ENCODE measurements at places on chromosomes 11 and 22.
A peak's percentile ranks its signal among the peaks of the same experiment; 100 is the strongest.

DNA sequence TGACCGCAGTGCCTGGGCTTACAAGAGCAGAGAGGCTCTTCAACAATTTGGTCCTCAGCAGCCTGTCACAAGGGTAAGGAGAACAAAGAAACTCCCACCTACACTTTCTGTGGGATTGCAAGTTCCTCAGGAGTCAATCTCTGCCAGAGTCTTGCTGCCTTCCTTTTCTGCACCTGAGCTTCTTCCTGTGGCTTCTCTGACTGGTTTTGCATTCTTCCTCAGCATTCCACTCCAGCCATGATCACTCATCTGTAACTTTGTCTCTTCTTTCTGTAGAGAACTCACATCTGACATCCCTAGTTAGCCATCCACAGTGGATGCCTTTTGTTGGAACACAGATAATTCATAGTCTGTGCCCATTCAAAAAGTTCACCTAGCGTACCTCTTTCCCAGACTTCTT, 14.2 kb upstream of the OR6A2 start:
- DNase-seq: no peak

- no peak for DNase-seq
Observed at GRCh38 chr22:48249713-48250268, 1487.3 kb downstream of the TBC1D22A start.

GRCh38 chr11:1543606-1544263, 28.3 kb downstream of the DUSP8 start:
- no peak for DNase-seq

DNA sequence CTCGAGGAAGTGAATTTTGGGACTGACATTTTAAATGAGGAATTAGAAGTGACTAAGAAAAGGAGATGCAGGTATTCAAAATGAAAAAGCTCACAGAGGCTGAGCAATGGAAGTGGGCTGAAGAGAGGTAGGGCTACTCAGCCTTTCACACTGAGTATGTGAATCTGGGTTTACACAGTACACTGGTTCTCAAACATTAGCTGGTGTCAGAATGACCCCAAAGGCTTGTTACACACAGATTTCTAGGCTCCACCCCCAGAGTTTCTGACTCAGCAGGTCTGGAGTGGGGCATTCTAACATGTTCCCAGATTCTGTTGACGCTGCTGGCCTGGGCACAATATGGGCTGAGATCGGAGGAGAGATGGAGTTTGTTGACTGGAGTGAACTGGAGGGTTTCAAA, 32.8 kb downstream of the CADM1 start:
- no peak for DNase-seq

GRCh38 chr22:22037740-22038139, 55.2 kb upstream of the TOP3B start:
- DNase-seq: no peak

DNA sequence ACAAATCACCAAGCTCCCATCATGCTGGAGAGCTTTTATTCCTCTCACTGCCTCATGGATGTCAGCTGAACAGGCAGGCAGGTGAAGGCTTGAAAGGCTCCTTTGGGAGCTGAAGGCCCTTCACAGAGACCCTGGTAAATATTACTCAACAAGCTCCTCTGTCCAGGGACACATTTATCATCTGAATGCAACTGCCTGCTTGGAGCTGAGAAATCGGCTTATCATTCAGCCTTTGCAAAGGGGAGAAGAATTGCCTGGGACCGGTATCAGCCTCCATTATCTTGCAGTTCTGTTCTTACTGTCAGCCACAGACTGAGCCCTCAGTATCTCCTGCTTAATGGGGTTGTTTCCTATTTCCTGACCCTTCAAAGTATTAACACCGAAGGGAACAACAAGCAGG, 113.8 kb upstream of the PITPNB start:
- DNase-seq: peak; percentile 0

- no peak for DNase-seq
Observed at GRCh38 chr11:115974703-115975102, 470.5 kb upstream of the CADM1 start.

- DNase-seq: no peak
Observed at GRCh38 chr11:67273260-67273990, 7.2 kb downstream of the GRK2 start.

DNA sequence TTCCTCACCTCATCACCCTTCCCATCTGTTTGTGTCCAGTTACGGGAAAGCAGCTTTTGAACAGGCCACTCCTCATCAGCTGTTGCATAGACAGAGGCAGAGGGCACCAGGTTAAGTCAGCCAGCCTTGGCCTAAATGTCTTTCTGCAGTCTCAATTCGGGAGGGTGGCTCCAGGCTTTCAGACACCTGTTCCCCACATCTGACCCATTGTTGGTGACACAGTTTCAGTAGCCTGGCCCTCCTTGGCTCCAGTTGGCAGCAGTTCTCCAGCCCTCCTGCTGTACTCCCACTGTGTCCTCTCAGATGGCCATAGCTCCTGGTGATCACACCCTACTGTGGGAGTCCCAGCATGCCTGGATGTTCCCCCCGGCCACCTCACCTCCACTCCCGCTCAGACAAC, 70.8 kb upstream of the MYOD1 start:
- DNase-seq: no peak

DNA sequence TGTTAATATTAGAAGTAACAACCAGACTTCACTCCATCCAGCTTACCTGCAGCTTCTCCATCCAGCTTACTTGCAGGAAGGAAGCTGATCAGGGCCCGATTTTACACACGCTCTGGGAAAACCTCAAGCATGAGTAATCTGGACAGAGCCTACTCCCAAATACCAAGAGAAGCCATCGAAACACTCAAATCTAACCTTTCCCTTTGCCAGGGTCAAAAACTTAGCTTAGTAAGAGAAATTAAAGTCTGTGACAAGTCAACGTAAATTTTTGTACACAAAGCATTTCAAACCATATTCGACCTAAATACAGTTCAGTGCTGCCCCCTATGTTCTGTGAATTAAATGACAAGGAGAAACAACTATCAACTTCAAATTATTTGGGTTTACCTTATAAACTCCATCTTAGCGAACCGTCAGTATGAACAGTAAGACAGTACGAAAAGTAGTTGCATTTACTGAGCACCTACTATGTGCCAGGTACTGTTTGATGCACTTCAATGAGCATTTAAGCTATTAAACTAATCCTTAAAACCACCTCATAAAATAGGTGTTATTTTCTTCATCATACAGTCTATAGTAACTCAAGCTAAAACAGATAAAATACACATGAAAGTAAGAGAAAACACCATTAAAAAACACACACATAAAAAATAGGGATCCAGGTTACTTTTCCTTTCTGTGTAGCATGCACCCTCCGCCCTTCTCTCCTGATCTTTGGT, 36.9 kb downstream of the ARFGAP3 start:
- no peak for DNase-seq

DNA sequence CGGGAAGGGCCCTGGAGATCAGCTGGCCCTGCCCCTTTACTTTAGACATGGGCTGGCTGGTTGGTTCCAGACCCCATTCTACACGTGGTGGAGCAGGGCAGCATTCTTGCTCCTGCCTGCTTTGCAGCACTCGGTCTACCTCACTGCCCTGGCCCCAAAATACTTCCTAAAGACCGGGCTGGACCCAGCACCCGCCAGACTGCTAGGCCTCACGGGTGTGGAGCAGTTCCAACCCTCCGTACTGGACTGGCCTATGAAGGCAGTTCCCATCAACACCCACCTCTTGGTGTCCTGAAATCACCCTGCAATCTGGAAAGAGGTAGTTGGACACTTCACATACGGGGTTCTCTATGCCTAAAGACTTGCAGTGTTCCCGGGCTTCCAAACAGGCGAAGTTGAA, 6.4 kb downstream of the MCAT start:
- no peak for DNase-seq

DNA sequence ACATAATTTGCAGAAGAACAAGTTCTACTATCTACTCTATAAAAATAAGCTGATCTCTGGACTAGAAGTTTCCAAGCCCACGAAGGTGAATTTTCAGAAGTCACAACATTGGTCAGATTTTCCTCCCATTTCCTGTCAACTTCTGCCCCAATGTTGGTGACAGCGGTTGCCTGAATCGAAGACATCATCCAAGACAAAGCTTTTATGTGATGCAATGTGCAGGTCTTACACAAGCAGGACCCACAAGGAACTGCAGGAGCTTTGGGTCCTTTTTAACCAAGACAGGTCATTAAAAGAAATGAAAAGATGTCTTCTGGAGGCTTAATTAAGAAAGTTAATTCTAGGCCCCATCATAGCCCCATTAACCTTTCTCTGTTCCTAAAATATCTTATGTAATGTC, 125.6 kb upstream of the BLID start:
- DNase-seq: no peak

DNA sequence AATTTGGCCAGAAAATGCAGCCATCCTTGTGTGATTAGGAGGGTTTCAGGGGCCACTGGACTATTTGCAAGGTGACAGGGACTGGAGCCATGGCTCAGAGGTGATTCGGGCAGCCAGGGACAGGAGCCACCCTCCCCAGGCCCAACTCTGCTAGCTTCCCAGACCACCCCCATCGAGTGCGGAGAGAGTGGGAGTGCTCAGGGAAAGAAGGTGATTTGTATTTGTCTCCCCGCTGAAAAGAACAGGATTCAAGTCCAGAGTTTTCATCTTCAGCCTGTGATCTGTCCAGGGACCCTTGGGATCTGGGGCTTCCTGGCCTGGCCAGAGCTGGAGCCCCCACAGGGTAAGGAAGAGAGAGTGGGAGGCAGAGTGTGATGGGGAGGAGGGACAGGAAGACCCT, 22.4 kb upstream of the TEF start:
- no peak for DNase-seq

GRCh38 chr11:116579031-116579653, 193.6 kb downstream of the BUD13 start:
- DNase-seq: no peak

DNA sequence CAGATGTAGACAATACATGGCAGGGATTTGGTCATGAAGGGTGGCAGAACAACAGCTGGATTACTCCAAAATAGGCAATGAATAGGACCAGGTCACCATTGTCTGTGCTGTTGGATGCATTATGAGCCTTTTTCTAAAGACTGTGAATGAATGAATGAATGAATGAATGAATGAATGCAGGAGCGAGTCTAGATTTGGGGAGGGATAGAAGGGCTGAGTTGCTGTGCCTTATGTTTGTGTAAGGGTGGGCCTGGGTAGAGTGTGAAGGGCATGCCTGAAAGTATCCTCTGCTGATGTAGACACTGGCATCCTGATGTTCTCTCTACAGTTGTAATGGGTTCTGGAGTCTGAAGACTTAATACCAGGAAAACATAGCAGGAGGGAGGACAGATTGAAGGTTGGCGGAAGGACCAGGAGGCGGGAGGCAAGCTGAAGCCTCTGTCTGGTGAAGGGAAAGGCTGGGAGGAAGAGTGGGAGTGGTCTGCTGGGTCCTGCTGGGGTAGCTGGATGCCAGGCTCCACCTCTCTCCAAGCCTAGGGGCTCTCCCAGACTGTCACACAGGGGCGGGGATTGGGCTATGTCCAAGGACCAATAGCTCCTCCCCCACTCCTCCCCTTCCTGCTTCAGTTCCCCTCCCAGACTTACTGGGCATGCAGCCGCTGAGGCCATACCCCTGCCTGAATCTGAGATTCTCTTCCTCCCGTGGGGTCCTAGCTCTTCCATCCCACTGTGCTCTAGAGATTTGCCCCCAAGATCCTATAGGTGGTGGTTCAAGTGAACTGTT, 4.8 kb downstream of the TRIM3 start:
- DNase-seq: peak; percentile 42

DNA sequence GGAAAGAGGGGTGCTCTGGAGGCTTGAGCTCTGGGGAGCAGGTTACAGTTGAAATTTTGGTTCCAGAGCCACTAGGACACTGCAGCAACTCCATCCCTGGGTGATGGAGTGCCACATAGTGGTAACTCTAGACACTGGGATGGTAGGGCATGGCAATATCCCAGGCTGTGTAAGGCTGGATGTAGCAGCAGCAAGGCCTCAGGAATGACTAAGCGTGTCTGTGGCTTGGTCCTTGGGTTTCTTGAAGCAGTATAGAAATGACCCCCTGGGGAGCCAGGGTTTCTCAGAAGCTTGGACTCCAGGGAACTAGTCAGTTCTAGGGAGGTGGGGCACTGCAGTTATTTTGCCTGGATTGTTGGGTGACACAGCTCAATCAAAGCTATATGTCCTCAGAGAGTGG, 8.1 kb downstream of the MS4A4A start:
- no peak for DNase-seq

GRCh38 chr11:71244116-71244810, 8.1 kb downstream of the SHANK2 start:
- DNase-seq: no peak

DNA sequence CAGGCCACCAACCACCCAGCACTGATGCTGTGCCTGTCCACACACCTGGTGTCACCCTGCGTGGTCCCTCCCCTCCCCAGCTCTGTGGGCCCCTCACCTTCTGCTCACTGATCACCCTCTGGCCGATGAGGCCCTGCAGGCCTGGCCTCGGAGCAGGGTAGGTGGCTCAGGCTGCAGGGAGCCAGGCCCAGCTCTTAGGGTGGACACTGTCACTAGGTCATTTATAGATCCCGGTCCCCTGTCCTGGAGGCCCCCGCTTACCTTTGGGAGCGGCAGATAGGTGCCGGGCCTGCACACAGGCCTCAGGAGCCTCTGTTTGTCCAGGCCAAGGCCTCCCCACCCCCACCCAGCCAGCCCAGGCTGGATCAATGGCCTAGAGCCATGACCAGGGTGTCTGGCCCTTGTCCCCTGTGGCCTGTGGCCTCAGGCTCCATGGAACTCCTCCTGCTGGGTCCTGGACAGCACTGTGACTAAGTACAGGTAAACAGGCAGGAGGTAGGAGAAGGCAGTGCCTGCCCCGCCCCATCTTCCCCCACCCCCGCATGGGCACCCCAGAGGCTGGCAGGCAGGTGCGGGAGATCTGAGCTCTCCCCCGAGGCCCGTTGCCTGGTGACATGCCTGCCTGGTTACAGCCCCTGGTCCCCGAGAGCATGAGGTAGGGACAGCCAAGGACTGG, at the start of gene TMPRSS6:
Gene TMPRSS6 (minus strand): TSS at position 472 of the 676 bp plus-strand sequence. CDS start 6,296 bp downstream, outside the sequence.
- DNase-seq: peak; percentile 49

DNA sequence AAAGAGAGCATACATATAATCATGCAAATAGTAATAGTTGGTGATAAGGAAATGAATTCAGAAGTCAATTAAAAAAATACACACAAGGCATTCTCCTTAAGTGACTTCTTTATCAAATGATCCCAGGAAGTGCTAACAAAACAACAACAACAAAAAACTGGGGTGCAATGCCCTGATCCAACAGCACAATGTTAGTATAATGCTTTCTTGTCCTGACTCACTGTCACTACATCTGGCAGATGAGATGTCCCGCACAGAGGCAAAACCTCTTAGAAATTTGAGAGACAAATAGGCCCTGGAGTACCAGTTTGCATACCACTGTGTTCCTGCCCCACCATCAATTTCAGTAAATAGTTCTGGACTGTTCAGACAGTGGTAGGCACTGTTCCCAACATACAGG, 11.0 kb upstream of the AMBRA1 start:
- DNase-seq: no peak
